Panc1 (cell line): ENCODE measurements at places on chromosomes 1 and 21. TPM values are rescaled to one million over a fixed set of nuclear protein-coding genes. Genes with fewer than 3 reads are reported as not detected.

The SEMA6C gene
- 5.7 TPM for total RNA-seq

The GREM2 gene
- total RNA-seq = not detected

The SPRR1A gene
- total RNA-seq = not detected

The FNDC5 gene
- total RNA-seq = 2.6 TPM

The SLFNL1 gene
- 0.10 TPM for total RNA-seq

The NBPF4 gene
- not detected for total RNA-seq

The HDAC1 gene
- total RNA-seq = 256 TPM

The PRAMEF26 gene
- total RNA-seq = not detected

The LCE2D gene
- total RNA-seq = not detected

The ARHGAP30 gene
- total RNA-seq = 0.36 TPM

The TRIM67 gene
- 0.08 TPM for total RNA-seq

The C1orf94 gene
- total RNA-seq = not detected

The HJV gene
- total RNA-seq = not detected

The OR10J1 gene
- not detected for total RNA-seq

The HPDL gene
- total RNA-seq = 1.9 TPM

The OPRD1 gene
- total RNA-seq = 5.4 TPM

The SAMD11 gene
- total RNA-seq = 51.8 TPM

The HSD3B2 gene
- 1.2 TPM for total RNA-seq

The LRIF1 gene
- 34.1 TPM for total RNA-seq

The HUNK gene
- 0.05 TPM for total RNA-seq

The PTPN7 gene
- total RNA-seq = 0.33 TPM

The RHBDL2 gene
- total RNA-seq = 7.1 TPM

The GUCA2A gene
- total RNA-seq = not detected

The SOD1 gene
- total RNA-seq = 221 TPM

The THEM5 gene
- total RNA-seq = not detected

The OR6N1 gene
- not detected for total RNA-seq

The LY9 gene
- total RNA-seq = 0.10 TPM

The PPCS gene
- 72.7 TPM for total RNA-seq

The GBP6 gene
- not detected for total RNA-seq

The LCA5L gene
- 0.87 TPM for total RNA-seq

The AZIN2 gene
- 2.4 TPM for total RNA-seq

The CD1B gene
- not detected for total RNA-seq

The TRAPPC3 gene
- total RNA-seq = 98.7 TPM

The RHD gene
- not detected for total RNA-seq

The SUSD4 gene
- total RNA-seq = 0.28 TPM

The RLF gene
- total RNA-seq = 15.7 TPM

The CLCA4 gene
- 0.08 TPM for total RNA-seq

The PERM1 gene
- 1.5 TPM for total RNA-seq

The TFF2 gene
- total RNA-seq = 1.1 TPM

The KCNN3 gene
- 0.05 TPM for total RNA-seq

The CFH gene
- total RNA-seq = 0.36 TPM

The SELE gene
- total RNA-seq = not detected

The CELA2B gene
- not detected for total RNA-seq

The APOBEC4 gene
- total RNA-seq = not detected

The NAV1 gene
- total RNA-seq = 29.0 TPM

The RAB3B gene
- 1.2 TPM for total RNA-seq

The FCER1G gene
- total RNA-seq = 0.77 TPM

The HSF2BP gene
- total RNA-seq = 4.2 TPM

The AMY2A gene
- total RNA-seq = 0.28 TPM

The C1orf210 gene
- not detected for total RNA-seq

The CELA3B gene
- 3.4 TPM for total RNA-seq

The CFHR3 gene
- not detected for total RNA-seq

The LRRC39 gene
- 0.26 TPM for total RNA-seq

The CD84 gene
- 0.26 TPM for total RNA-seq

The ELAPOR1 gene
- 0.28 TPM for total RNA-seq

The UBASH3A gene
- total RNA-seq = 0.33 TPM

The NID1 gene
- total RNA-seq = 89.3 TPM
